ENCODE measurements at places on chromosomes 3 and 15.

GRCh38 chr3:119937229-119937628 lies 155.3 kb downstream of the NR1I2 start:
- DNase-seq: no peak

GRCh38 chr3:122919291-122919610 lies 108.3 kb downstream of the SEMA5B start:
- DNase-seq: peak; percentile 14

DNA sequence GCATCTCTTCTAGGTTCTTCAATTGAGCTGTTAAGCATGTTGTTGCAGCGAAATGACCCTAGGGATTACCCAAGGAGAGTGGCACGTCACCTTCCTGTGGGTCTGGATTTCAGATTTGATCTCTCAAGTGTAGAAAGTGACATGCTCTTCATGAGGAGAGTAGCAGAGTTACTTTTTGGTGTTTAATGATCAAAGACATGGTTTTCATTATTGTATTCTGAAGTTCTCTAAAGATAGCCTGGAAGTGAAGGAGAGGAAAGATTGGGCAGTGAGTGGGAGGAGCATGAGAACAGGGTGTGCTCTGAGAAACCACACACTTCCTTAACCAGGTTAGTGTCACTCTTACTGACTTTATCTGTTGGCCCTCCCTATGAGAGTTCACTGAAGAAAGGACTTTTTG lies 153.6 kb downstream of the AKAP13 start:
- DNase-seq: no peak

DNA sequence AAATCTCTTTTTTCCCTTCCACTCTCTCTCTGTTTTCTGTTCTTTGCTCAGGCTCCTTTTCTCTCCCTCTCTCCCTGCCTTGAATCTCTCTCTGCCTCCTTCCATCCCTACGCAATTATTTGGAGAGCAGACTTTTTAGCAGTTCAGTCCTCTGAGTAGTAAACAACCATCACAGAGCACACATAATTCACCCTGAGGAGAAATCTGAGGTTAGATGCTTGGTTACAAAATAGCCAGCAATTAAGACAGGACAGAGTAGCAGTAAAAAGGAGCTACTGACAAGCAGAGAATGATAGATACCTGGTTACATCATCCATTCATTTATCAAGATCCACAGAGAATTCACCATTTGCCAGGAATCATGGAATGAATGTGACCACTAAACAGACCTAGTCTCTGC lies 25.5 kb downstream of the SLC9A9 start:
- no peak for DNase-seq

DNA sequence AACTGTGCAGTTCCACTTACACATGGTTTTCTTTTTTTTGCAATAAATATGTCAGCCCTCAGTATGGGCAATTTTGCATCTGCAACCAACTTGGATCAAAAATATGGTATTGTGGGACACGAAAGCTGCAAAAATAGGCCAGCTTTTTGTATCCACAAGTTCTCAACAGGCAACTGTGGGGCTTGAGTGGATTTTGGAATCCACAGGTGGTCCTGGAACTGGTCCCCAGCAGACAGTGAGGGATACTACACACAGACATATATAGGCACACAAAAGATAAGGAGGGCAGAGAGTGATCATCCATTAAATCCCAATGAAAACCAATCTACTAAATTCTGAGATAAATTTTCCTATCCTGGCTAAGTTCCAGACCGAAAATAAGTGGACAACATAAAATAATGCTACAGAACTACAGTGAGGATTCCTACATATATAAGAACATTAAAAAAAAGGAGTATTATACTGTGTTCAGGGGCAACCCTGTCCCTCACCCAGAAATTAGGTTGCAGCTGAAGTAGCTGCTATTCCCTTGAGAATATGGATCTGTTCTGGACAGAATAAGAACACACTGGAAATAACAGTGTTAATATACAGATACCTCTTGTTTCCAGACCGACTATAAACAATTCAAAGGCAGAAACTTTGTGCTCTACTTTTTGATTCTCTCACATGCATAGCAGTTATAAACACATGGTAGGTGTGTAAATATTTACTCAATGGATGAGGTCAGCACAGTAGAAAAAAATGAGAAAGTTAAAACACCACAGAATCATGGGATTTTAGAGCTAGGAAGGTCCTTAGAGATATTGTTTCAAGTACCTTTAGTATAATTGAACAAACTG lies 25.4 kb downstream of the DENND4A start:
- DNase-seq: no peak

- no peak for DNase-seq
Observed at GRCh38 chr3:65873028-65873427, 165.7 kb downstream of the MAGI1 start.

DNA sequence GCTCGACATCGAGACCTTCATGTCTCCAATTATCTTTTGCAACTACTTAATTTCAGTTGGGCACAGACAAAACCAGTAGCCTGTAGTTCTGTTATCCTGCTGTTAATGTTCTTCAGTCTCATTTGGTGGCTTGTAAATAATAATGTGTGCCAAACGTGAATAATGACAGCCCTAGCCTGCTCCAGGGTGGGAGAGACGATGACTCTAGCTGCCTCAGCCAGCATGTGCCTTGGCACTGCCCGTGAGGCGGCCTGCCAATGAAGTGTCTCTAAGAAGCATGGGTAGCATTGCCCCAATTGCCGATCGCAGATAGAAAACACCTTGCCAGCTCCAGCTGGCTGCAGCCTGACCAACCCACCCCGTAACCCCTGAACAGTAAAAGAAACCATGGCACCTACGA lies 58.8 kb downstream of the ASB7 start:
- DNase-seq: no peak

- peak; percentile 36 for DNase-seq
Observed at GRCh38 chr15:69798481-69799250, 299.1 kb downstream of the TLE3 start.

DNA sequence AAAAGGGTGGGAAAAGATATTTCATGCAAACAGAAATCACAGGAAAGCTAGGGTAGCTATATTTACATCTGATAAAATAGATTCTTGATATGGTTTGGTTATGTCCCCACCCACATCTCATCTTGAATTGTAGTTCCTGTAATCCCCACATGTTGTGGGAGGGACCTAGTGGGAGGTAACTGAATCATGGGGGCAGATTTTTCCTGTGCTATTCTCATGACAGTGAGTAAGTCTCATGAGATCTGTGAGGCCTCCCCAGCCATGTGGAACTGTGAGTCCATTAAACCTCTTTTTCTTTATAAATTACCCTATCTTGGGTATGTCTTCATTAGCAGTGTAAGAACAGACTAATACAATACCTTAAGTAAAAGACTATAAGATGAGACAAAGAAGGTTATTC lies 558.1 kb downstream of the RSL24D1 start:
- DNase-seq: no peak

GRCh38 chr3:141663993-141664392 lies 74.1 kb upstream of the RNF7 start:
- no peak for DNase-seq

- no peak for DNase-seq
Observed at GRCh38 chr3:32994045-32994444, 42.6 kb downstream of the CCR4 start.

GRCh38 chr3:114168150-114168549 lies 10.7 kb downstream of the DRD3 start:
- DNase-seq: no peak

DNA sequence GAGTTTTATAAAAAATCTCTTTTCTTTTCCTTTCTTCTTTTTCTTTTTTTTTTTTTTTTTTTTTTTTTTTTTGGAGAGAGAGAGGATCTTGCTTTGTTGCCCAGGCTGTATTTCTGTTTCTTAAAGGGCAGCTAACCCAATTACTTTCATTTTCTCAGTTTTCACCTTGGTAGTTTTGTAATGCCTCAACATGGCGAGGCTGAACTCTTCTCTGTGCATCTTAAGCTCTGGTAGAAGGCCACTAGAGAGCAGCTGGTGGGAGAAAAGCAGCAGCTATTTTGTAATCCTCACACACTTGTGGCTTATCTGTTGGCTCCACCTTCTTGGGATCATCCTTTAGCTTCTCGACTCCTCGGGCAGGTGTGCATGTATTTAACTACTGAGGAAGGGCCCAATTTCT lies 152.2 kb upstream of the MEIS2 start:
- no peak for DNase-seq

GRCh38 chr3:50830451-50830850 lies 155.7 kb downstream of the DOCK3 start:
- DNase-seq: no peak

DNA sequence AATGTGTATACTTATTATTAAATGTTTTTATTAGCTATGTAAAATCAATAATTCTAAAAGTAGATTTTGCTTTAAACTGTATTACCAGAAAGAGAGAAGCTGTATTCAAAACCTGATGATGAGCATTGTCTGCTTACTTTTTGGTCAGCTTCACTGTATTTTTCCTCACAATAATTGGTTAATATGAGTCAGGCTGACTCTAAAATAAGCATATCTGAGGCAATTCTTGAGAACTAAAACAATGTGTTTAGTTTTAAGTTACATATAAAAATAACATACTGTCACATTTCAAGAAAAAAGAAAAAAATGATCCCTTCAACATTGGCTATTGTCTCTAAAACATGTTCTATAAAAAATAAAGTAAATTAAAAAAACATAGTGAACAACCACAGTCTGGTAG lies 66.1 kb downstream of the EPHA3 start:
- DNase-seq: no peak

- no peak for DNase-seq
Observed at GRCh38 chr3:174444391-174444790, 414.7 kb upstream of the NAALADL2 start.

DNA sequence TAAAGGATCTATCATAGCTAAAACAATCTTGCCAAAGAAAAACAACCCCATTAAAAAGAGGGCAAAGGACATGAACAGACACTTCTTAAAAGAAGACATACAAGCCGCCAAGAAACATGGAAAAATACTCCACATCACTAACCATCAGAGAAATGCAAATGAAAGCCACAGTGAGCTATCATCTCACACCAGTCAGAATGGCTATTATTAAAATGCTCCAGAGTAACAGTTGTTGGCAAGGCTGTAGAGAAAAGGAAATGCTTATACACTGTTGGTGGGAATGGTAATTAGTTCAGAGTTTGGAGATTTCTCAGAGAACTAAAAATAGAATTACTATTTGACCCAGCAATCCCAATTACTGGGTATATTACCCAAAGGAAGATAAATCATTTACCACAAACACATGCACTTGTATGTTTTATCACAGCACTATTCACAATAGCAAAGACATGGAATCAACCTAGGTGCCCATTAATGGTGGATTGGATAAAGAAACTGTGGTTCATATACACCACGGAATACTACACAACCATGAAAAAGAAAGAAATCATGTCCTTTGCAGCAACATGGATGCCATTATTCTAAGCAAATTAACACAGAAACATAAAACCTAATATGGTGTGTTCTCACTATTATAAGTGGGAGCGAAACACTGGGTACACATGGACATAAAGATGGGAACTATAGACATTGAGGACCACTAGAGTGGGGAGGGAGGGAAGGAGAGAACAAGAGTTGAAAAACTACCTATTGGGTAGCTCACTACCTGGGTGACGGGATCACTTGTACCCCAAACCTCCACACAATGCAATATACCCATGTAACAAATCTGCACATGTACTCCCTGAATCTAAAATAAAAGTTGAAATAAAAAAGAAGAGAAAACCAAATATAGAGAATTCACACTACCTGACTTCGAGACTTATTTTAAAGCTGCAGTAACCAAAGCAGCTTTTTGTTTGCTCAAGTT lies 32.6 kb downstream of the ITGA11 start:
- DNase-seq: no peak

GRCh38 chr3:50698269-50698668 lies 23.5 kb downstream of the DOCK3 start:
- no peak for DNase-seq

DNA sequence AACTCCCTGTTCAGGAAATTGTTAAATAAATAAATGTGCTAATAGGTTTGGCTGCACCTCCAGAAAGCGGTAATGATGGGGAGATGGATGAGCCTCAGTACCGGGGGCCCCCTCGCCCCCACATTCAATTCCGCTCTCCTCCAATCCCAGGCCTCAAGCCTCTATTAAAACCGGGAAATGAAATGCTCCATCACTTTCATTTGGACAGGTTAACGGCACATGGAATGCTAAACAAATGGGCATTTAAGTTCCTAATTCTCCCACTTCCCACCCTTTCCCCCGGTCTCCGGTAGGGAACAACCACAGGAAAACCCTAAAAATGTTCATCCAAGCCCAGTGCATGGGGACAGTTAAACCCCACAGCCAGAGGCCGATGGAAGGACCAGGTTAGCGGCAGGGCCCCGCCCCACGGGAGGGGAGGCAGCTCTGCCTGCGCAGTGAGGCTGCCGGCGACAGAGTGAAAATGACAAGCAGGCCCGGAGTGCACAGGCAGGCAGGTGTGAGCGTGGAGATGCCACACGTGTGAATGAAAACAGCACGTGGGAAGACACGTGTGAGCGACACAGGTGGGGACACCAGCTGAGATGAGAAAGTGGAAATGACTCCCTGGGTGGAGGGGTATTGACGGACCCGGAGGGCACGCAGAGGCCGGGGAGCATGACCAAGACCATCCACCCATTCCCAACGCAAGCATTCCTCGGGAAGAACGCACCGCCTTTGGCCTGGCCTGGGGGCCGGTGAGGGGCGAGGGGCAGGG lies 28.1 kb downstream of the RNU5B-1 start:
- DNase-seq: peak; percentile 41

DNA sequence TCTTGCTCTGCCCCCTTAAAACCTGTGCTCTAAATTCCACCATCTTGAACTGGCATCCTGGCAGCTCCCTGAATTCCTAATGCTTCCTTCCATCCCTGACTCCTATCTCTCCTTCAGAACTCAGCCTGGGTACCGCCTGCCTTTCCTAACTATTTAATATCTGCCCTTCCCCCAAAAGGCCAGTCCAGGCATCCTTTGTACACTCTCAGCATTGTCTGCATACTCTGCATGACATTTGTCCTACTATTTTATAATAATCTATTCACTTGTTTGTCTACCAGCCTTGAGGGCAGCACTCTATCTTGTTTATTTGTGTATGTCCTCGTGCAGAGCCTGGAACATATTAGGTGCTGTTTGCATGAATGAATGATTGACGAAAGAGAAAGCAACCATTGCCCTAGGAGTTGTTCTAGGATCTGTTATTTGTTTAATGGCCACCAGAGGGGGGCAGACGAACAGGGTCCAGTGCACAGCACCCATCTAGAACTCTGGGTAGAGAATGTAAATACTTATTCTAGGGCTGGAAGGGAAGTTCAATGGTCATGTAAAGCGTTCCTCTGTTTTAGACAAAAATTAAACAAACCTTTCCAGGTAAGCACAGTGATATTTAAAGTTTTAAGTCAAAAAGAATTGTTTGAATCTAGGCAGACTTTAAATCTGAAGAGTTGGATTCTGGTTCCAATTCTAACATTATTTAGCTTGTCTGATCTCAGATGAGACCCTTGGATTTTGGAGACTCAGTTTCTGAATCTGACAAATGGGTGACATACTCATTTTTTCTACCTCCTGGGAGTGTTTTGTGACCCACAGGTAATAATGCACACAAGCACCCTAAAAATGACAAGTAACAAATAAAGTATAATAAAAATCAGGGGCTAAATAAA lies 125.8 kb upstream of the GALNT15 start:
- no peak for DNase-seq

DNA sequence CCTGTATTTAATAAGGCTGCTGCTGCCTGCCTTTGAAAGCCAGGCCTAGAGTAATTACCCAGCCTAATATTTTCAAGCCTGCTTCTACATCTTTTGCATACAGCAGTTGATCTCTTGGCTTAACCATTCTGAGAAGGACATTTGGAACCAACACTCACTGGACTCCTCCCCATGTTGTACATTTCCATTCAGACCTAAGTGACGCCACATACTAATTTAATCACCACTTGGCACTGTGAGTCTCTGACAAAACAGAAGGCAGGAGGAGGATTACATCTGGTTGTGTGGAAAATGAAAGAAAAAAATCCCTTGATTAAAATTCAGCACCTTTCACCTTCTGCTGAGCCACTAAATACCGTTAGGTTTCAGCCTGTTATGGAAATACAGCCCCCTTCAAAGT lies 102.2 kb upstream of the ARRDC4 start:
- no peak for DNase-seq
